ENCODE measurements at places on chromosomes 7 and 10. TPM values are rescaled to one million over a fixed set of nuclear protein-coding genes. Genes with fewer than 3 reads are reported as not detected.

Gene CHST12
- 7.5 TPM for total RNA-seq

Gene SH2D4B
- not detected for total RNA-seq

Gene KNDC1
- 0.03 TPM for total RNA-seq

Gene SNX13
- total RNA-seq = 20.3 TPM

- no peak for DNase-seq
Observed at GRCh38 chr10:3877211-3878000, 92.4 kb upstream of the KLF6 start.

- DNase-seq = no peak
Observed at GRCh38 chr10:9443758-9444157, 1389.3 kb downstream of the GATA3 start.

DNA sequence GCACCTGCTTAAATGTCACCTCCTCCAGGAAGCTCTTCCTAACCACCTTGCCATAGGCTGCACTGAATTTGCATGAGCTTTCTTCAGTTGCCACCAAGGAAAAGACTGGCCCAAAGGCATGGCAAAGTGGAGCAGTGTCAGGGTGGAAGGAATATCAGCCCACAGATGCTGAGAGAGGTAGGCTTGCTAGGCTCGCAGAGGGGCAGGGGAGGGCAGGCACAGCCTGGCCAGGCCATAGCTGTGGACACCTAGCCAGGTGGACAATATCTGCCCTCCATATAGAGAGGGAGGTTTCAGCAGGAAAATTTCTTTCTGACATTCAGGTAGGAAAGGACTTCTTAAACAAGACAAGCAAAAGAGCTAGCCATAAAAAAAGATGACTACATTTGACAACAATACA, 166.3 kb downstream of the GRID1 start:
- no peak for DNase-seq

GRCh38 chr10:80664071-80664680, 126.5 kb downstream of the SH2D4B start:
- DNase-seq = peak; percentile 56

DNA sequence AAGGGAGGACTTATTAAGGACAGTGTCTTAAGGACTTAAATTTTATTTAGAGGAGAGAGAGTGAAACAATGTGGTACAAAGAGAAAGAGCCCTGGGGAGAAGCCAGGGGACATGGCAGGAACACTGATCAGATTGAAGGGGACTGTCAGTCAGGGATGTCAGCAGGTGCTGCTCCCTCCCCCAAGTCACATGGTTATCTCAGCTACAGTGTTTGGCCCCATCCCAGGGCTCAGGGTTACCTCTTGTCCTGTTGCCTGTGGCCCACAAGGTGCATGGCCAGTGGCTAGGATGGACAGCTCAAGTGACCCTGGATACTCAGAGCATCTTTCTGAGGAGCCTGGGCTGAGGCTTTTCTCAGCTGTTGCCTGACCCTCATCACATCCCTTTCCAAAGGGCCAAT, 325.9 kb upstream of the PODXL start:
- DNase-seq = no peak

DNA sequence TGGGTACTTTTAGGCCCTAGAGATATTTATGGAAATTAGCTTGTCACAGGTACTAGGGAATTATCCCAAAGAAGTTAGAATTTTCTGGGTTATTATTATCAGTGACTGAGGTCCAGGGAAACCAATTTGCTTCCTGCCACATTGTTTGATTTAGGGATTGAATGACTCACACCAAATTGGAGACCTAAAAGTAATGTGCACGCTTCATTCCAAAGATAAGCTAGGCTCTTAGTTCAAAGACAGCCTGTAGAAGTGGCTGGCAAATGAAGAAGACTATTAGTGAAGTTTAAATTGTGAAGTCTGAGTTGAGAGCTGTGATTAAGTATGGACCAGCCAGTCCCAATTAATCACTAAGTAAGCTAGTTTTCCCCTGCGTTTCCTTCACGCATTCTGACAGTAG, 188.1 kb upstream of the MYO3A start:
- no peak for DNase-seq

DNA sequence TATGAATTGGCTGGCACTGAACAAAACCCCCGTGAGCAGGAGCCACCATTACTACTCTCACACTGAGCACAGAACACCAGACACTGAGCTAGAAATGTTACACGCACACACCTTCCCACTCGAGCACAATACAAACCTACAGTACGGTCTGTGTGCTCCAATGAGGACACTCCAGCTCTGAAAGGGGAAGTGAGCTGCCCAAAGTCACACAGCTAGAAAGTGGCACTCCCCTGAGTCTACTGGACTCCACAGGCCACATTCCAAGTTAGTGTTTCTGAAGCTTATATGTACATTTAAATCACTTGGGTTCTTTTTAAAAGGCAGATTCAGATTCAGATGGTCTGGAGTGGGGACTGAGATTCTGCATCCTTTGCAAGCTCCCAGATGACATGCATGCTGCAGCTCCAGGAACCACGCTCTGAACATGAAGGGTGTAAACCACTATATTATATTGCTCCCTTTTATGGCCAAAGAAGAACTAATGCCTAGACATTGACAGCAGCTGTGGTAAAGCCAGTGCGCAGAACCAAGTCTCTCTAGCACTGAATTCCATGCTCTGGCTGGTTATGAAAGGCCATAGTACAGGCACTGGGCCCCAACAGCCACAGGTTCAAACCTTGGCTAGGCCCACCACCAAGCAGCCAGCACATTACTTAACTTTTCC, 77.1 kb downstream of the FRMPD2 start:
- no peak for DNase-seq

DNA sequence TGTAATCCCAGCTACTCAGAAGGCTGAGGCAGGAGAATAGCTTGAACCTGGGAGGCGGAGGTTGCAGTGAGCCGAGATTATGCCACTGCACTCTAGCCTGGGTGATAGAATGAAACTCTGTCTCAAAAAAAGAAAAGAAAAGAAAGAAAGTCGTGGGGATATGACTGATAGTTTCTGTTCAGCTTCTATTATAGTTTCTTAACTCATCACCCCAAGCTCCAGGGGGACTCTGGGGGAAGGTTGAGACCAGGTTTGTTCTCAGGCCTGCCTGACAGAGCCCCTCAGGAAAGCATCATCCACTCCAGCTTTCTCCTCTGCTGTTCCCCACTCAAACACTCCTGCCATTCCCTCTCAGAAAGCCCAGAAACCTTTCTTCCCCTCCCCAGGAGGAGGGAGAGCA, 542.4 kb upstream of the GALNT17 start:
- DNase-seq = no peak

- no peak for DNase-seq
Observed at GRCh38 chr7:96224685-96225084, 97.2 kb downstream of the SLC25A13 start.

- DNase-seq = no peak
Observed at GRCh38 chr10:60817398-60817805, 39.1 kb downstream of the CDK1 start.

GRCh38 chr7:155800741-155801267, 11.5 kb downstream of the SHH start:
- DNase-seq = no peak

GRCh38 chr10:8921568-8921967, 867.1 kb downstream of the GATA3 start:
- no peak for DNase-seq

DNA sequence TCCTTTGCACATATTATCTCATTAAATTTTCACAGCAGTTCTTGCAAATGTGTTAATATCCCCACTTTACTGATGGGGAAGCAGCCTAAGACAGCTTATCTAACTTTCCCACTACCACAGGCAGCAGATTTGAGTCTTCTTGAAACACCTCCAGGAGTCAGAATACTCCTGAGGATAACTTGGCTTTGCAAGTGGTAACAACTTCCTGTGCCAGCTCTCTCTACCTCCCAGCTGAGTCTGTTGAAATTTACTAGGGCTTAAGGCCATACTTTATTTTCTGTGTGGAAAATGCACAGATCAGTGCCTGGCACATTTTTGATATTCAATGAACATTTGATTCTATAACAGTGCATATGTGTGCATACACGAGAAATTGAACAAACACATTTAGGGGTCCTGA, 136.1 kb upstream of the COBL start:
- no peak for DNase-seq

DNA sequence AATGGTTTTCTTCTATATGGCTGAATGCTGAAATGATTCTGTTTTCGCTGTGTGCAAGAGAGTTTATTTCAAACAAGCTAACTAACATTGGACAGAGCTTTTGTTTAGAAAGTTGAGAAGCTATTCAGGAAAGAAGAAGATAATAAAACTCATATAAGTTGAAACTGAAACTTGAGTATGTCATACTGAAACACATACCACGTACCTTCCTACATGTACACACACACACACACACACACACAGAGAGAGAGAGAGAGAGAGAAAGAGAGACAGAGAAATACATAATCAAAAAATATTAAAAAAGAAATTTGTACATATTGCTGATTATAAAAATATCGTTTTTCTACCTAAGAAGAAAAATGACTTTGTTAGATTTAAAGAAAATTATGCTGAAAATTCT, 561.9 kb upstream of the KCND2 start:
- no peak for DNase-seq

Measured in foreskin keratinocyte (primary cell).